ENCODE measurements at places on chromosomes 11 and 22.

DNA sequence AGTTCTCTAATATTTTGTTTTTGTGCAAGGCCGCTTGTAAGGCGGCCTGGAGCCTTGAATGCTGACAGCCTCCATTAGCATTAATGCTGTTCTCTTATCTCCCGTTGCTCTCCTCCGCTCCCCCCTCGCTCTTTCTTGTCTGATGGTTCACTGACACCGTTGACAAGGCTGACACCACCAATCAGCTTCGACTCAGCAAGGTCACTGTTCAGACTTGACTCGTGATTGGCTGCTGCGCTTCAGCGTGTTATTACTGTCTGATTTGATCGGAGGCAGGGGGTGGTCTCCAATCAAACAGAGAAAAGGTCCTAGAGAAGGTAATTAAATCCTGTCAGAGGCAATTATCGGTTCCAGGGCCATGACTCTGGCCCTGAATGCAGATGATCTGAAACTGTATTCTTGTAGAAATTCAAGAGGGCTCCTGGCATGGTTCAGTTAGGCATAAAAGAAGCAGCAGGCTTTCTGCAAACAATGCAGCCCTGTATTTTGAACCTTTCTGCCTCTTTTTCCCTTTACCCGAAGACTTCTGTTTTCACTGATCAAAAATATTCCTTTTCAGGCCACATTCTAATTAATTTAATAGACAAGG is 49.3 kb upstream of the MPPED2 start:
- DNase-seq: no peak

GRCh38 chr11:110463153-110463552 is 33.4 kb downstream of the FDX1 start:
- peak; percentile 40 for DNase-seq

DNA sequence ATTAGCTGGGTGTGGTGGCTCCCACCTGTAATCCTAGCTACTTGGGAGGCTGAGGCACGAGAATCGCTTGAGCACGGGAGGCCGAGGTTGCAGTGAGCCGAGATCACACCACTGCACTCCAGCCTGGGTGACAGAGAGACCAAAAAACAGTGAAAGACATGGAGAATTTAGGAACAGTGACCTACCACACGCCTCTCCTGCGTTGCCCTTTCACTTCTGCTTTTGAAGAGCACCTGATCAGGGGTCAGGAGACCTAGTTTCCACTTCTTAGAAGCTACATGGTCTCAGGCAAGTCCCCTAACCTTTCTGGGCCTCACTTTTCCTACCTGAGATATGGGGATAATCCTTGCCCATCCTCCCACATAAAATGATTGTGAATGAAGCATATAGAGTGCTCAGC is 12.2 kb downstream of the SLC35C1 start:
- no peak for DNase-seq

DNA sequence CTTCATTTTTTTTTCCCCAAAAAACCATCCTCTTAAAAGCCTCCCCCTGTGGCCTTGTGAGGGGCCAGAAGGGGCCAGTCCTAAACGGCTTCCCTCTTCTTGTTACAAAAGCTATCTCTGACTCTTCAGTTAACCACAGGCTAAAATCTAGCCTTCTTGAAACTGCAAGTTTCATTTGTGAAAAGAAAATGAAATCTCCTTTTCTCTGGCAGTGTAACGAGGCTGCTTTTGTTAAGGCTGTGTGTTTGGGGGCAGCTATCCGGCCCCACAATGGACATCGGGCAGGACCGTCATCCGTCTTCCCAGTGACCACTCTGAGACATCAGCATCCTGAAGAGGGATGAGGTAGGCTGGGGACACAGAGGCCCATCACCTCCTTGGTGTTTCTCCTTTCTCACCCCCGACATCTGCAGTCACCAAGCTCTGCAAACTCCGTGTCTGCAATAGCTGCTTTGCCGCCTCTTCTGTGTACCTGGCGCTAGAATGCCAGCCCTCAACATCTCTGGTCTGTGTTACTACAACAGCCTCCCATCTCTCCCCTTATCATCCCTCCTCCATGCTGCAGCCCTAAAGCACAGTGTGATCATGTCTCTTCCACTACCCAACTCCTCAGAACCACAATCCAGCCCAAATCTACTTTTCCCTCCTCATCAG is 94.0 kb downstream of the RCN1 start:
- DNase-seq: no peak

DNA sequence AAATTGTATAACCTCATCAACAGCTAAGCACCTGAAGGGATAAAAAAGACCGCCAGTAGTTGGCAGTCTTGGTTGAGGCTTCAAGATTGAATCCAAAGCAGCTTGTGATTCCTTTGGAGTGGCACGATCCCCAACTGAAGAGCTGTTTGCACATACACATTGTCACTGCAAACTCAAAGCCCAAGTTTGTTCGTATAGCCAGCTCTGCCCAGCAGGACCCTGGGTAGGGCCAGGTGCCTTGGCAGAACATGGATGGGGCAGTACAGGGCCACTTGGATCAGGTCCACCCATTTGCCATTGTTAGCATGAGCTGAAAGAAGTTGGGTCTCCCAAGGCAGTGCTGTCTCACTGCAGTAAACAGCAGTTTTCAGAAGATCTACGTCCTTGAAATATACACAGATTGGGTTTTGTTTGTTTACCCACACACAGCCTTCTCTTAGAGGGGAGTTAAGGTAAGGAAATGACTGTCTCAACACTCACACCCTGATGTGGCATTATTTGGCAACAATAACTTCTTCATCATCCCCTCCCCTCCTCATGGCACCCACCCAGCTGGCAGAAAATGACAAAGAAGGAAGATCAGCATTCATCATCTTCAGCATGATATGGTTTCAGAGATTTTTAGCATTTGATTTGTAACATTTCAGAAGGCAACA is 132.9 kb downstream of the COMMD9 start:
- DNase-seq: no peak

DNA sequence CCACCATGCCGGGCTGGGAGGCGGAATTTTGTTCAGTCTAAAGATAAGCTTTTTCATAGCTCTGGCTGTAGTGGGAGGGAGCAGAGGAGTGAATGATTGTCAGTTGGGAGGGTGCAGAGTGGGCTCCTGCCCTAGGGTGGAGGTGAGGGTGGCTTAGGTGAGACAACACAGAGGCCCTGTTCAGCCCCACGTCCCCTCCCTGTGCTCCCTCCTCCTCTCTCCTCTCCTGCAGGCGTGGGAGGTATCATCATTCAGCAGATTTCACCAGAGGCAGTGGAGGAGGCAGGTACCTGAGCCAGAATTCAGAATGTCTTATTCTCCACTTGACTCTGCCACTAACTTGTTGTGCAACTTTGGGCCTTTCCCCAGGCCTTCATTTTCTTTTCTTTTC is 1.7 kb upstream of the THRSP start:
- DNase-seq: no peak

- peak; percentile 30 for DNase-seq
These were observed 434.1 kb upstream of the FAT3 start for GRCh38 chr11:91790346-91791170.

- no peak for DNase-seq
These were observed 1130.3 kb upstream of the CNTN5 start for GRCh38 chr11:97890466-97890865.

DNA sequence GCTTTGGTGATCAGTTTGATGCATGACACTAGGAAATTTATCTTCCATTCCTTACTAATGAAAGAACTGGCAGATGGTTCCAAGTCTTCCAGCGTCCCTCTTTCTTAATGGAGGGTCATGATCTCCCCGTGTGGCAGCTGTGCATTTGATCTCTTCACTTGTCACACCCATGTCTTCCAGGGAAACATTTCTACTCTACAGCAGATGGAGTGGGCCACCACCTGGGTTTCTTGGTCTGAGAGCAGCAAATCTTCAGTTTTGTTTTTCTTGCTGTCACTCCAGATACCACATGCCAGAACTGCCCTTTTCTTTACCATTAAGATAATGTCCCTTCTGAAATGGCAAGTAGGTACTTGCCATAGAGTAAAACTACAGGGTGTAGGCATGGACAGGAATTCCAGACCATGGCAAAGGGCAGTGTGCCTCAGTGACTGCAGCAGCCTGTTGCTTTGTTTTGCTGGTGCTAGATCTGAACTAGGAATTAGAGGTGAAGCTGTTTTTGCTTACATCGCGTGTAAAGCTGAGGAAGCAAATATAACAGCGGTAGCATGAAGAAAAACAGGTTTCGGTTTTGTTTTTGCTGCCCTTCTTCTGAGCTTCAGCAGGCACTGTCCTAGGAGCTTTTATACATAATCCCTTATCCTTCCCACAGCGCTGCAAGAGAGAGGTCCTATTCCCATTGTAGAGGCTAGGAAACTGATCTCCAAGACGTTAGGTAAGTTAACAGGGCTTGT is 20.7 kb upstream of the C11orf96 start:
- DNase-seq: no peak

DNA sequence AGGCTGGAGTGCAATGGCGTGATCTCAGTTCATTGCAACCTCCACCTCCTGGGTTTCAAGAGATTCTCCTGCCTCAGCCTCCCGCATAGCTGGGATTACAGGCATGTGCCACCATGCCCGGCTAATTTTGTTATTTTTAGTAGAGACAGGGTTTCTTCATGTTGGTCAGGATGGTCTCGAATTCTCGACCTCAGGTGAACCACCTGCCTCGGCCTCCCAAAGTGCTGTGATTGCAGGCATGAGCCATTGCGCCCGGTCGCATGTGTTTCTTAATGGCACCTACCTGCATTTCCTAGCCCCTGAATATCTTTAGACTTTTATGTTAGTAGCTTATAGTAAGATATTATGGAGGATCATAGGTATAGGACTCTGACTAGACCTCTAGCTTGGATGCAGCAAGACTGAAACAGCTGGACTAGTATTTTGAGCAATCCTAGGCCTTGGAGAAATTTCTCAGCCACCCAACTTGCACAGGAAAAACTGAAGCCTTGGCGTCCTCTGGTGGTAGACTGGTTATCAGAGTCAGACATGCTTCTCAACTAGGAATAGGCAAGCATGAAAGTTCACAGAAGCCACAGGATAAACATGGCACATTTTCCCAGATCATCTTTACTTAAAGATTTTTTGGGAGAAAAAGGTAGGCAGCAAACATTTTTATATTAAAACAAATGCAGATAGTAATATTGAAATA is 22.7 kb upstream of the C1QTNF4 start:
- DNase-seq: peak; percentile 38

GRCh38 chr11:124748481-124749343 is 3.3 kb downstream of the VSIG2 start:
- no peak for DNase-seq

- DNase-seq: no peak
These were observed 201.5 kb downstream of the TRIM29 start for GRCh38 chr11:119936426-119936825.

DNA sequence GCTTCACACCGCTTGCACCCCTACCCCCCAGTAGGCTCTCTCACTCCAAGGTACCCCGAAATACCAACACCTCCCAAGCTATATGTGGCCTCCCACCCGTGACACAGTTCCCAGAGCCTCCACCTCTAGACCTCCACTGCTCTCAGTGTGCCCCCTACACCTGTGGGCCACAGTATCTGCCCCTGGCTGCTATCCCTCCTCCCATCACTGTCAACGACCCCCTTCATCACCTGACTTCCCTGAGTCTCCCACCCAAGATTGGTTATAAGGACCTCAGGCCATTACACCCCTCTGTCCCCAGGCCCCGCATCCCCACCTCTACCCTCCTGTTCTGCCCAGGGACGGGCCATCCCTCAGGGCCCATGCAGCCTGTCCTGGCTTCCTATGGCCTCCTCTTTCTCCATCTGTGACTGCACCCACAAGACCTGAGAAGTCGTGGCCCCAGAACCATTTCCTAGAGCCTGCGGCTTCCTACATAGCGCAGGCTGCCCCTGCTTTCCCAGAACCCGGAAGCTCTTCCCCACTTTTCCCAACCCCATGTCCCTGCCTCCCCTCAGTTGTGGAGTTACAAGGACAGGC is 734 bp downstream of the ACR start:
- no peak for DNase-seq

- DNase-seq: no peak
These were observed 199.5 kb downstream of the TTC28 start for GRCh38 chr22:28480000-28480715.

DNA sequence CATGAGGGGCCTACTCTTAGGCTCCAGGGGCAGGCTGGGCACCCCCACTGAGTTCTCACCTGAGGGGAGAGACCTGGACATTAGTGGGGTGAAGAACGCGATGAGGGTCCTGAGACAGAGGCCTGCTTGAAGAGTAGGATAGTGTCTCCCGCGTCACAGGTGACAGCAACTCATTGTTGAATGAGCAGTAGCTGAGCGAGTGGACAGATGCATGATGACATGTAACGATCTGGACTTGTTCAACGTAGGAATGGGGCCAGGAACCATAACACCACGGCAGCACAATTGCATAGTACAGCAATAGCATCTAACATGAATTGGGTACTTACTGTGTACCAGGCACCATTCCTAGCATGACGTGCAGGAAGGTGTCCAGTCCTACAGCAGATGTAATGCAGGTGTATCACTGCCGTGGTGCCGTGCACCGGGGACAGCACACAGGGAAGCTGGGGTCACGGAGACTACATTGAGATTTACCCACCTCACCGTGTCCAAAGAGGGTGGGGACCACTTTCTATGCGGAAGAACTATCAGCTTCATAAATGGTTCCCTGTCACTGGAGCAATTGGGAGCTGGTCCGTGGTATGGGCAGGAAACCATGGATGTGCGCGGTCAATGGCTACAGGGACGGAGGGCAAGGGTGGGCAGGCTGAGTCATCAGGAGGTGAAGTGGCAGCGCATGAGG is 1019.1 kb downstream of the TBC1D22A start:
- DNase-seq: no peak

DNA sequence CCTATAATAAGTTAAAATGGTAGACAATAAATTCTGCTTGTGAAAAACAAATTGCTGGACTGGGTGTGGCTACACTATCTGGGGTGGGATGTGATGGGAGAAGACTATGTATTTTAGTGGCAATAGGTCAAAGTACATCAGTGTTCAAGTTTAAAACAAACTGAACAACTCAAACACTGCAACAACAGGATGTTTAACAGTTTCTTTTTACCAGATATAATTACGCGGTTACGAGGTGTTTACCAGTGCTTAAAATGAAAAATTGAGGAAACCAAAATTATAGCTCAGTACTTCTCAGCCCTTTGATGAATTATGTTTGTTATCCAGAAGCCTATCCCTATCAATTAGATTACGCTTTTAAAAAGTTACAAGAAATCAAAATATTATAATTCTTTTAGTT is 3.2 kb downstream of the PRDM10 start:
- DNase-seq: no peak

- no peak for DNase-seq
These were observed 3.8 kb upstream of the MMP27 start for GRCh38 chr11:102709201-102709945.

DNA sequence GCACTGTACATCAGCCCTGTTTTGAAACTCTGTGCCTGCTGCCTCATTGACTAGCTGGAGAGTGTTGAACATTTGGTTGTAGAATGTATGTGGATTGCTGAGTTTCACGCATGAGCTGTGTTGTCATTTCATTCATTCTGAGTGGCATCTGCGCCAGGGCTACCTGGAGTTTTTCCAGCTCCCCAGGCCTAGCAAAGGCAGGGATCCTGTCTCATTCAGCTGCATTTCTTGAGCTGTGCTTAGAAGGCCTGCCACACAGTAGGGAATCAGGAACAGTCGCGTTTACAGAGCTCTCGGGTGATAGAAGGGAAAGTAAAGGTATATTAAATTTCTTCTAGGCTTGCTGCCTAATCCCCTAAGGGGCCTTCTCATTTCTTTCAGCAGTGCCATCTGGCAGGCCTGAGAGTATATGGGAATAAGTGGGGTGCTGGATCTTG is 44.3 kb downstream of the PTPRJ start:
- DNase-seq: no peak
